ENCODE measurements at places on chromosomes 13 and 19.
A peak's percentile ranks its signal among the peaks of the same experiment; 100 is the strongest.

- DNase-seq, result no peak
Observed at GRCh38 chr19:50536662-50537305, 23.1 kb upstream of the ASPDH start.

DNA sequence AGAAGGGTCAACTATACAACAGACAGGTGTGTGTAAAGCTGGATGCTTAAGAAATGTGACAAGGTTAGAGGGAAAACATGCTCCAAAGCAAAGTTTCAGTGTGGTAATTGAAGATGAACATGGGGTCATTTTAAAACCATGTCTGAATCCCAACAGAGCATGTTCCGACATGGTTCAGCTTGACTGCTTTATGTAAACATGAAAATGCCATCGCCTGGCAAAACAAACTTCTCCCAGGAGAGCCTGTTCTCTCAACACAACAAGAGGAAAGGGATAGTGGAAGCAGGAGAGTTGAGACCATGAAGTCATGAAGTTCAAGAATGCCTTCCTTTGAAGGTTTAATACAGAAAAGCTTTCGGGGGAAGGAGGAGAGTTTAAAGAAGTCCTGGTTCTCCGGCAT lies 85.8 kb downstream of the EPSTI1 start:
- DNase-seq, result no peak

DNA sequence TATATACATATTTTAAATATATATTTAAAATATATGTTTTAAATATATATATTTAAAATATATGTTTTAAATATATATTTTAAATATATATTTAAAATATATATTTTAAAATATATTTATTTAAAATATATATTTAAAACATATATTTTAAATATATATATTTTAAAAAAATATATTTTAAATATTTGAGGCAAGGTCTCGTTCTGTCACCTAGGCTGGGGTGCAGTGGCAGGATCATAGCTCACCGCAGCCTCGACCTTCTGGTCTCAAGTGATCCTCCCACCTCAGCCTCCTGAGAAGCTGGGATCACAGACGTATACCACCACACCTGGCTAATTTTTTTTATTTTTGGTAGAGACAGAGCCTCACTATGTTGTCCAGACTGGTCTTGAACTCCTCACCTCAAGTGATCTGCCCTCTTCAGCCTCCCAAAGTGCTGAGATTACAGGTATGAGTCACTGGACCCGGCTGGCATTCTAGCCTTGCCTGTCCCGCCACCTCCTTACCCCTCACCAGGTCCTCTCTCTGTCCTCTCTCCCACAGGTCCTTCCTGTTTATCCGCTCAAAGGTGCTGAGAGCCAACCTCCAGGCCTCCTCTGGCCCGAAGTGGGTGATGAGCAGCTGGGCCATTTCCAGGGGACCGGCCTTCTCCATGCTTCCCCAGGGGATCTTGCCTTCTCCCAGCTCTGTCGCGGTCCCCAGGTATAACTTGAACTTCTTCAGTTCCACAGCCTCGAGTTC lies 564 bp downstream of the NLRP12 start:
- no peak for DNase-seq

- peak; percentile 53 for DNase-seq
Observed at GRCh38 chr19:49145573-49146407, 9.4 kb downstream of the HRC start.

DNA sequence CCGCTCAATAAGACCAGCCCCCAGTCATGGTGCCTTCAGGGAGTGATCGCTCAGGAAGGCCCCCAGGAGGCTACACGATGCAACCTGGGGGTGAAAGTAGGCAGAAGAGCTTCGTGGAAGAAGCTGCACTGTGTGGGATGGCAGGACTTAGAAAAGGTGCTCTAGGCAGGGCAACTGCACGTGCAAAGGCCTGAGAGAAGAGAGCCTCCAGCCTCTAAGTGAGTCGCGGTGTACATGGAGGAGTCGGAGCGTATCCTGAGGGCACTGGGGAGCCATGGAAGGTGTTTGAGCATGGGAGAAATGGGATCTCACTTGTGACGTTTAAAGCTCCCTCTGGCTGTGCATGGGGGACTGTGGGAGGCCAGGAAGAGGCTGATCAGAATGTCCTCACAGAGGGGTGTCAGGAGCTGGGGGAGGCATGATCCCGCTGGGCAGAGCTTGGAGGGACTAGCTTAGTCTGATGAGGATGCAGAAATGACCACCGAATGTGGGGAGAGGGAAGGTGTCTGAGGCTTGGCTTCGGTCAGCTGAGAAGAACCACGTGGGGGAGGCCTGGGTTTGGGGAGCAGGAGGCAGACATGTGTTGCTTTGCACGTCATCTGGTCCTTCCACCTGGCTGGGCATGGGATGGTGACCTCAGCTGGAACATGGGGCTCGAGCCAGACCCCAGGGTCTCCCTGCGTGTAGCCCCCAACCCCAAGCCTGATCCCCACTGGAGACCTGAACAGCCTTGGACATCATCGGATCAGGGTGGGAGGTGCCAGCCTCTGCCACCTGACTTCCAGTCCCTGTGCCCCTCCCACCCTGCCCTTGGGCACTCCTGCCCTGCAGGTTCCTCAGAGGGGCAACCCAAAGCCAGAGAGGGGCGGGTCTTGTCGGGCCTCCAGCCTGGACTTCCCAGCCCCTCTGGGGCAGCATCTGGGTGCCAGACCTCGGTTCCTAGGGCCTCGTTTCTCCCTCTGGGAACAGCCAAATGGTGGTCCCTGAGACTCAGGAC lies 1.1 kb downstream of the APC2 start:
- no peak for DNase-seq

- no peak for DNase-seq
Observed at GRCh38 chr13:46097663-46098062, 7.2 kb downstream of the CPB2 start.

DNA sequence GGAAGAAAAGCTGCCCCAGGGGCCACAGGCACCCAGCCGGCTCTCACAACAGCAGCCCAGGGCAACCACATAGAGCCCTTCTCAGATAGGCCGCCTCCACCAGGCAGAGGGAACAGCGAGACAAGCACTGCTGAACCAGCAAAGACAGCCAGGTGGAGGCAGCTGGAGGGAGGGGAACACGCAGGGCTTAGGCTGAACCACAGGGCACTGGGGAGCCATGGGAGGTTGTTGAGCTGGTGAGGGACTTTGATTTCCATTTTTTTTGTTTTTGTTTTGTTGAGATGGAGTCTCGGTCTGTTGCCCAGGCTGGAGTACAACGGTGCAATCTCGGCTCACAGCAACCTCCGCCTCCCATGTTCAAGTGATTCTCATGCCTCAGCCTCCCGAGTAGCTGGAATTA lies 3.5 kb downstream of the GAMT start:
- DNase-seq, result no peak
